ENCODE measurements at places on chromosomes 4 and X.

DNA sequence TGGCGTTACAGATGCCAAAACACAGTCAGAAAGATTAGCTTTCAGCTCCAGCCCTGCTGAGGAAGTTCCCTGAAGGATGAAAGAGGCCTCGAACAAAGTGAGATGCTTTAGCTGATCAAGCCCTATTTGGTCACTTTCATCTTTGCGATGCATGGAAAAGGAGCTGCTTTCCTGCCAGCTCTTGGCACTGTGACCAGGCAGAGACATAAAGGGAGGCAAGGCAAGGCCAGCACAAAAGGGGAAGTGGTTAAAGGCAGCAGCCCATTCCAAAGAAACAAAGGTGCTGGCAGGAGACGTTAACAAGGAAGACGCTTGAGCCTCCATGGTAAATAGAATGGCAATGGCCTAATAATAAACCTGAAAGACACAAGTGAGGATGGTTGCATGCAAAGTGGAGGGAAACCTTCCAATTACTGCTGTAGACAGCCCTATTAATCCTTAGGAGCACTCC, 617.1 kb upstream of the INTU start:
- DNase-seq = no peak

GRCh38 chr4:72468904-72469502, 100.0 kb downstream of the ADAMTS3 start:
- peak; percentile 17 for DNase-seq

DNA sequence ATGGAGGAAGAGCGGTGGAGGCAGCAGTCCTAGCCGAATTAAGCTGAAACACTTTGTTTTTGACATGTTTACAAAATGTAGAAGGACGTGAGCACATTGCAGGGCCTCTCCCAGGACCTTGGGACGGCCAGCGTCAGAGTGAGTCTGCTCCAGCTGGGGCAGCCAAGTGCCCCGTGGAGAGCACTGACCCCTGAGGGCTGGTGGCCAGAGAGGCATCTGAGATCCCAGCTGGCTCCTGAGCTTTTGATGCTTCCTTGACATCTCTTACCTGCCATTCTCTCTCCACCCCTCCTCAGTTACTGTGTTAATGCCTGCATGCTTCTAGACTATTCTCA, 24.7 kb downstream of the NAT8L start:
- DNase-seq = no peak

DNA sequence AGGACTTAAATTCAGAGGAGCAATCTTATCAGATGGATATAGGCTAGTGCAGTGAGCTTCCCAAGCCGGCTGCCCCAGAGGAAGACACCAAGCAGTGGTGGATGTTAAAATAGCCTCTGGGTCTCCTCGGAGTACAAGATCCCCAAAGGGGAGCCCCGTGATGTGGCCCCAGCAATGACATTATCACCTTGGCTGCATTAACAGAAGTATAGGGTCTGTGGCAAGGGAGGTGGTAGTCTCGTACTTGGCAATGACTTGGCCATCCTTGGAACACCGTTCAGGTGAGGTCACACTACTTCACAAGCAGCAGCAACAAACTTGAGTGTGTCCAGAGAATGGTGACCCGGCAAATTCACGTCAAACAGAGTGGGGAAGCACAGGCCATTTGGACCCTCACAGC, 67.8 kb downstream of the PSAPL1 start:
- no peak for DNase-seq

DNA sequence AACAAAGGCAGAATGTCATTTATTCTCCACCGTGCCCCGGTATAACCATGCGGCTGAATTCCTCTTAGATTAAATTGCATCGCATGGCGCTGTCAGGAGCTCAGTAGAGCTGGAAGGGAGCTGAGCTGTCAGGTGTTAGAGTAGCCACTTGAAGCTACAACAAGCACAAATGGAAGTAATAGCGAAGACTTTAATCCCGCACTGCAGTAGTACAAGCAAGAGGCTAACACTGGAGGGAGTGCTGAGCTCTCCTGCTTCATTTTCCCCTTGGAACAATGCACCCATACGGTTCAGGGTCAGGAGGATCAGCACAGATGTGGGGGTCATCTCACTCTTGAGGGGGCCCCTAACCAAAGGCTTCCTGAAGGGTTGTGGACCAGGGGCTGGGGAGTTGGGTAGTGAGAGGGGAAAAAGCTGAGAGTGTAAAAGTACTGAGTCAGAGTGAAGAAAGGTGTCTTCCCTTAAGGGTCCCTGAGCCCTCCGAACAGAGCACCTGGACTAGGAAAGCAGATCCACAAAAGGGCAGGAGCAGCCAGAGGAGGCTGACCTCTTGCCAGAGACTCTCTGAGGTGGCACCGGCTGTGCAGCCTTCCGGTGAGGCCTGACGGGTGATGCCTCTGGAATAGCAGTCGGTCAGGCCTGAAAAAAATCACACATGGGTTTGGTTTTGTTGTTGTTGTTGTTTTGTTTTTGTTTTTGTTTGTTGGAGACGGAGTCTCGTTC, 36.0 kb upstream of the CBR4 start:
- DNase-seq = no peak

GRCh38 chr4:148344352-148344751, 97.9 kb downstream of the NR3C2 start:
- no peak for DNase-seq

DNA sequence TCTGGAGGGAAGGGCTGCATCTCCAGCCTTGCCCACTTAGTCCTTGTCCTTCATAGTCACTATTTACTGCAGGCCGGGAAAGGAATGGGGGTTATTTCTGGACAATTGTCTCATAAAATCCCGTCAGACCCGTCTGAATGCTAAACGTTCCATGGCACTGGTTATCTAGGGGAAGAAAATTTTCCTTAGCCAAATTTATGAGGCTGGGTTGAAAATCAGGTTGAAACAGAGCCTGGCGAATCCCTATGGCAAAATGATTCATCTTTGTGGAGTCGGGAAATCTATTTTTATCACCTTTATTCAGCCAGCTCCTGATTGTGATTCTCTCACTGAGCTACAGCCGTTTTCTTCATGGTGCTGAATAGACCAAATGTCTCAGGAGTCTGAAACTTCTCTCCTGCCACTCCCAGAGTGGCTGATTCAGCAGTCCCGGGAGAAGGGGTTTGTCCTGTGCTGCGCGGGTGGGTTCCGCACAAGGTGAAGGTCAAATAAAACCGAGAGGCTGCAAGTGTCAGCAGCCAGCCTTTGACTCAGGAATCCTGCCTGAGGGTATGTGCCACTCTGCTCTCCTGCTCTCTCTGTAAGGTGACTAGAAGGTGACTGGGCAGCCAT, 1.0 kb downstream of the LIMCH1 start:
- DNase-seq = no peak

GRCh38 chr4:76488888-76489685, 54.1 kb downstream of the SHROOM3 start:
- DNase-seq = peak; percentile 48

- DNase-seq = peak; percentile 95
These were observed 278.6 kb upstream of the DIPK2B start for GRCh38 chrX:45479196-45479834.

DNA sequence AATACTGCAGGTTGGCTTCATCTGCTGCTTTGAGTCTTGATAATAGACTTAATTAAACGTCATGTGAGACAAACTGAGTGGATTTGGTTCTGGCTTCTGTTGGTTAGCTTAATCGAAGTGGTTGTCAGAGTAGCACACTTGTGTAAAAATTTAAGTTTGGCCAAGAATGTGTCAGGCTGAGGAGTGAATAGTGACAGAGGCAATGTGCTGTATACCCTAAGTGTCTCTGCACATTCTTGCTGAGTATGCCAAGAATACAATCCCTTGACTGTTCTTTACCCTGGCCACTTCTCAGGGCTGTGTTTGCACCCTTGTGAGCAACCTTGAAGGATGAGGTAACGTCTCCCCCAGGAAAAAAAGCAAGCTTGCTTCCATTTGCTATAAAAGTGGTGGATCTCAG, 14.9 kb downstream of the RPS3A start:
- no peak for DNase-seq

GRCh38 chr4:42460043-42460442, 62.8 kb downstream of the SHISA3 start:
- DNase-seq = no peak

GRCh38 chr4:40704073-40704472, 45.7 kb upstream of the NSUN7 start:
- DNase-seq = no peak

DNA sequence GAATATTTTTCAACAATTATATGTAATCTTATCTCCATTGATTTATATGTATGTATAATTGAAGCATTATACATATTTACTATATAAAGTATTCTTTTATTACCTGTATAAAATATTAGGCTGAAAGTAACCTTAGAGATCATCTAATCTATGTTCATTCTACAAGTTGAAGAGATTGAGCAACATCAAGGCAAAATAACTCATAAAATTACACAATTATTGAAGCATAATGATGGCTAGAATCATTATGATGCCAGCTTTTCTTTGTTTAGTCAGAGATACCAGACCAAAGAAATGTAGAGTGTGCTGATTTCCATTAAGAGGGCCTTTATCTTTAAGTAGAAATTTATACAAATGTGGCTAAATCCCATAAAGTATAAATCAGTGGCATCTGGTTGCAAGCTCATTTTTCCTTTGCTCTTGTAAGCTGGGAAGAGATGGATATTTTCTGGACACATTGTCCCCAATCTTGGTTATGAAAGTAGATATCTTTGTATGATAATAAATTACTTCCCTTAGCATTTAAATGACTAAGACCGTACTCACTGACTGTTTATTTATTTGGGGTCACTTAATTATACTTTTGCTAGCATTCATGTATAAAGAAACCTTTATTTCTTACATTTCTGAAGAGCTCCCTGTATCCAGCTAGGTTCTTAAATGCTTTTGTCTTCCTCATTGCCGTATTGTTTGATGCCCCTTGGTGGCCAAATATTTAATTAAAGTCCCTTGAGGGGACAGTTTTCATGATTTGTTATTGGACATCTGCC, 339.8 kb downstream of the PCDH7 start:
- DNase-seq = no peak

GRCh38 chrX:103495786-103496185, 23.5 kb downstream of the RAB40A start:
- peak; percentile 63 for DNase-seq

DNA sequence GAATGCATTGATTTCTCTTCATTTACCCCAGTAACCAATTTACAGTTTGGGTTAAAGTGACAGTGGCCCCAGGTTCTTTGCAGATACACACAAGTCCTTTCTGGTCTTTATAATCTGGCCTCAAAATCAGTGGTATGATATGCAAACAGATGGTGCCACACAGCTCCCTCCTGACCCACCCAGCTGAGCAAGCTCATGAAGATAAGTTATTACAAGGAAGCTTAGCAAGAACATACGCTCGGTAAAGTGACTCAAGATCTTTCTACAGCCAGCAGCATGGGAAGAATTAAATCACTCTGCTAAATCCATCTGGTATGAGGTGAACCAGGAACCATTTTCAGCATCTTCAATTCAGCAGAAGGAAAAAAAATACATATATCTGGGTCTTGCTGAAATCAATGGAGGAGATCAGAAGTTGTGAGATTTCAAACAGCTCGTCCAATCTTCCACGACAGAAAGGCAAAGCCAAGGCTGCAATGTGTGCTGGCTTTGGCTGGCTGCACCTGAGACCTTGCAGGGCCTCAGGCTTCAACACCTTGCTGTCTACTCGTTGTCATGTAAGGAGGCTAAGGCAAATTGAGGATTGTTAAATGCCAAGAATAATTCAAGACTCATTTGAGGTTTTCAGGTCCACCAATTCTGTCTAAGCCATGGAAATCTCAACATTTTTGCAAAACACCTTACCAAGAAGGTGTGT, 28.2 kb downstream of the SEL1L3 start:
- DNase-seq = no peak

DNA sequence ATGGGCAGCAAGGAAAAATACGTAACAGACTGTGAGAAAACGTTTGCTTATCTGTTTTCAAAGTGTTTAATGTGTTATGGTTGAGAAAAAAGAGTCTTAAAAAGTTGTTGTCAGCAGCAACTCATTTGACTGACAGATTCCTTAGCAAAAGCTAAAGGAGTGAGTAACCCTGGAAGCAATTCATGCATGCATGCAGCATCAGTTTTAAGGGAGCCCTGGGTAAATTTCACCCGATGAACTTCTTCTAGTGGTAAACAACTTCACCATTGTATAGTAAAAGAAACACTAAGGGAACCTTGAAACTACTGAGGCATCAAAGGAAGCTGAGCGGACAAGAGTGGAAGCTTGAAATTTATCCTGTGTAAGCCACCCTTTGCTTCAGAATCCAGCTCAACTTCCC, 583.2 kb upstream of the INTU start:
- DNase-seq = peak; percentile 38

- DNase-seq = no peak
These were observed 514.3 kb downstream of the PCDH7 start for GRCh38 chr4:31234494-31234893.

DNA sequence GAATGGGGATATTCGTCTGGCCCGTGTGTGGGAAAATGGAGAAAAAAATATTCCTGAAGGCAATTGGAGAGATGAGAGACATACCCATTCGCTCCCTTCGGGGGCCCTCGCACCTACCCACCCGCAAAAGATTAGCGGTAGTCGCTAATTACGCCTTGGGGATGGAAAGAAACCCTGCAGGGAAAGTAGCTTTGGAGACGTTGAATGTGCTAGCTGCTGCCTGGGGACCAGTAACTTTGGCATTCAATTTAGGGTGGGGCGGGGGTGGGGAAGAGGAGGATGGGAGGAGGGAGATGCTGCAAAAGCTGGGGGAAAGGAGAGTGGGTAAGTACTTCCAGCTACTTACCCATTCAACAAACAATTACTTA, 407 bp upstream of the ZC4H2 start:
- peak; percentile 0 for DNase-seq

DNA sequence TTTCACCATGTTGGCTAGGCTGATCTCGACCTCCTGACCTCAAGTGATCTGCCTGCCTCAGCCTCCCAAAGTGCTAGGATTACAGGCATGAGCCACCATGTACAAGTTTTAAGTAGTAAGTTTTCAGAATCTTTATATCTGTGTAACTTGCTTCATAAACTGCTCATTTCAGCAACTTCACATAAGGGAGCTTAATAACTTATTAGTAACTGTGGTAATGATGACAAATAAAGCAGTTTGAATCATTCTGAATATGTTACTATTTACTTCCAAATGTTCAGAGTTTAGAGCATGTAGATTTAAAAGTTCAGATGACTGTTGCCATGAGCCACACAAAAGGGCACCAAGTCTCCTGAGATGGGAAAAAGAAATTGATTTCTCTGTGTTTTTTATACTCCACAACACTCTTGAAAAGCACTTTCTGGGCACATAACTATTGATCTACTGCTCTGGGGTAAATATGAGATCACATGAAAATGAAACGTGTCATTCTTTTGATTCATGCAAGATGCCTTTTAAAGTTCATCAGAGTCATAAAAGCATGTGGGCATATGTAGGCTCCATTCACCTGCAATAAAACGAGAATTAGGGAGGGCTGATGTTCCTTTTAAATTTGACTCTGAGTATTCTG, 14.1 kb upstream of the CA5B start:
- DNase-seq = no peak

GRCh38 chr4:73208376-73208775, 50.2 kb downstream of the ANKRD17 start:
- DNase-seq = peak; percentile 83

- no peak for DNase-seq
These were observed 18.2 kb downstream of the ELF4 start for GRCh38 chrX:130091980-130092522.
